ENCODE measurements at places on chromosomes 4 and X.

GRCh38 chrX:153592966-153593688 is 5.8 kb downstream of the CCNQ start:
- H3K36me3 ChIP-seq: no peaks in the 10 kb centered on the region
- H3K27ac ChIP-seq: no peak overlapping the region
- DNase-seq: no peak
- no peaks in the 10 kb centered on the region for H3K4me1 ChIP-seq

DNA sequence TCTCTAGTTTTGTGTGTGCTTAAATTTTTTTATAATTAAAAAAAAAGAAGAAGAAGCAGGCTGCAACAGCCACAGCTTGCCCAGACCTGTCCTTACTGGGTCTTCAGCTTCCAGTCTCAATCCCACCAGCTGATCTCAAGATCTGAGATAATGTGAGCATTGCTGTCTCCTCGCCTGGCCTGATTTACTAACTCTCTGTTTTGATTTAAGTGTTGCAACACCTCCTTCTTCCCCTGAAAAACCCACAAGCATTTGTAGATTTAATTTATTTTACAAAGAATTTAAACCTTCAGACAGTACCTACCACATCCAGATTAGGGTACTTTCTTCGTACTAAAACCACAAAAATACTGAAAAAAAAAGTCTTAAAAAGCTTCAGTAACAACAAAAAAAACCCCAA is 38.0 kb downstream of the FAM241A start:
- no peak for DNase-seq
- H3K36me3 ChIP-seq: no peaks in the 10 kb centered on the region
- no peak overlapping the region for H3K27ac ChIP-seq
- H3K4me1 ChIP-seq: no peaks in the 10 kb centered on the region

- no peaks in the 10 kb centered on the region for H3K36me3 ChIP-seq
- H3K27ac ChIP-seq: no peak overlapping the region
- H3K27me3 ChIP-seq: no peaks in the 10 kb centered on the region
- H3K4me1 ChIP-seq: no peaks in the 10 kb centered on the region
- H3K4me3 ChIP-seq: no peak overlapping the region
- no peak for DNase-seq
Observed at GRCh38 chr4:108543359-108543968, 76.9 kb upstream of the RPL34 start.

DNA sequence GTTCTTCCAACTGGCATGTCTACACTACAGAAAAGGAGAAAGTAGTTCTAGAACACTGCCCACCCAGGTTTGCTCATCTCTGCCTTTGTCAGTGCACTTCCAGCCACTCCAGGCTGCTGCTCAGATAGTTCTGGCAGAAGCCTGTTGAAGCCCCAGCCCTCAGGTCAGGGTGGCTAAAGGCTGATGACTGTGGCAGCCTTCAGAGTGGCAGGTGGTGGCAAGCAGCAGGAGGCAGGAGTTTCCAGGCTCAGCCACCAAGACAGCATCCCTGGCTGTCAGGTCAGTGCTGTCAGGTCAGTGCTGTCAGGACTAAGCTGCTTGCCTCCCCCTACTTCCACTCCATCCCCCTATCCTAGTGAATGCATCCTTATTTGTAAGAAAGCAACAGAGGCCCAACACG is 100.4 kb downstream of the MAMLD1 start:
- H3K27ac ChIP-seq: no peak overlapping the region
- H3K27me3 ChIP-seq: no peaks in the 10 kb centered on the region
- H3K4me1 ChIP-seq: no peaks in the 10 kb centered on the region
- no peak overlapping the region for H3K4me3 ChIP-seq

DNA sequence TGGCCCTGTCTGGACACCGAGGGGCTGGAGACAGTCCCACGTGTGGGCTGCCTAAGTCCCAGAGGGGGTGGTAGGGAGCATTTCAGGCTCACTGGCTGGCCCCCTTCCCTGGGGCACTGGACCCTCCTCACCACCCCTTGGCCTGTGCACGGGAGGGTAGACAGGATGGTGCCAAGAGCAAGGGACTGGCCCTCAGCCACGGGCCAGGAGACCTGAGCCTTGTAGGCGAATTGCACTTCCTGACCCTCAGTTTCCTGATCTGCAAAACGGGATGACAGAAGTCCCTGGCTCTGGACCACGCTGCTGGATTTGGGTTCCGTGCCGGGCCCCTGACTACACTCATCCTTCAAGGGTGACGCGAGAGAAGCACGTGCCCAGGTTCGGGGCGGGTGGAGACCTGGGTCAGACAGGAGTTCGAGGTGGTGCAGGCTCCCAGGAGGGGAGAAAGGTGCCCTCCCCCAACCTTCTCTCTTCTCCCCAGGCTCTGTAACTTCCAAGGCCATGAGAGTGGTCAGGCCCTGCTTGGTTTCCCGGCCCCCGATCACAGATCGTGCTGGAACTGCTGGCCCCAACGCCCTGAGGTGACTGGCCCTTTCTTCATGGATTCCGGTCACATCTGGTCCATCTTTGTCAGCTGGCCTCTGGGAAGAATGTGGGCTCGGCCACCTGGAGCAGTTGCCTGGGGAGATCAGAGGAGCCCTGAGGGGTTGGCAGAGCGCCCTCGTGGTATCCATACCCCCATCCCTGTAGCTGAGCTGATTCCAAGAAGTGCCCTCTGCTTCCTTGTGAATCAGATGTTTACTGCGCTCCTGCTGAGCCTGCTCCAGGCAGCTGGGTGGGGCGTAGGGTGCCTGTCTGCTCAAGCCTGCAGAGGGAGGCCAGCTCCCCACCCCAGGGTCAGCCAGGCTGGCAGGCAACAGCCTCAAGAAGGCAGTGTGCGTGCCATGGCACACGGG is 3.3 kb downstream of the SH3BP2 start:
- H3K27ac ChIP-seq: no peak overlapping the region
- no peak overlapping the region for H3K4me3 ChIP-seq
- peaks cover 2% of the 10 kb centered on the region for H3K4me1 ChIP-seq
- H3K27me3 ChIP-seq: peaks cover 15% of the 10 kb centered on the region

- no peak overlapping the region for H3K4me3 ChIP-seq
- no peaks in the 10 kb centered on the region for H3K4me1 ChIP-seq
- no peaks in the 10 kb centered on the region for H3K36me3 ChIP-seq
- DNase-seq: no peak
- no peaks in the 10 kb centered on the region for H3K27me3 ChIP-seq
Observed at GRCh38 chrX:73683236-73683859, 120.4 kb downstream of the CHIC1 start.

- H3K27ac ChIP-seq: no peak overlapping the region
- no peaks in the 10 kb centered on the region for H3K4me1 ChIP-seq
- H3K36me3 ChIP-seq: no peaks in the 10 kb centered on the region
Observed at GRCh38 chr4:7460566-7460965, 25.8 kb upstream of the PSAPL1 start.

DNA sequence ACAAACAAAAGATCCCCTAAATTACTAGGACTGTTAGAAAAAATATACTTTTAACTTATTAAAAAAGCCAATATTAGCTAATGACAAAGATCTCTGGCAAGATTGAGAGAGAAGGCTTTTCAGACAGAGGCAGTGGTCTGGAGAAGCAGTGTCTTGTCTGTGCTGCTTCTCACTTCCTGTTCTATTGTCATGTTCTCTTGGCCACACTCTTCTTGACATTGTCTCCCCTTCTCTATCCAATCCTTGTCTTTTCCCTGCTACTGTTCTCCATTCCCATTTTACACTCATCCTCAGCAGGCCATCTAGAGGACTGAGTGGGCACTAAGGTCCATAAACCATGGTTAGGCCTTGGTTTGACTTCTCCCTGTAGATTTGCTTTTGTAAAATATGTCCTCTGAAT is 14.0 kb upstream of the TAPT1 start:
- no peaks in the 10 kb centered on the region for H3K27me3 ChIP-seq
- no peaks in the 10 kb centered on the region for H3K36me3 ChIP-seq
- no peaks in the 10 kb centered on the region for H3K4me1 ChIP-seq
- no peak overlapping the region for H3K4me3 ChIP-seq
- H3K27ac ChIP-seq: no peak overlapping the region
- DNase-seq: no peak

All from endodermal cell (in vitro differentiated cells).